Fibroblast of the conjunctiva (primary cell): ENCODE measurements at places on chromosomes 2 and 18.

- no peak for DNase-seq
Measured at GRCh38 chr2:96841701-96842495, 1.9 kb downstream of the ANKRD23 start.

DNA sequence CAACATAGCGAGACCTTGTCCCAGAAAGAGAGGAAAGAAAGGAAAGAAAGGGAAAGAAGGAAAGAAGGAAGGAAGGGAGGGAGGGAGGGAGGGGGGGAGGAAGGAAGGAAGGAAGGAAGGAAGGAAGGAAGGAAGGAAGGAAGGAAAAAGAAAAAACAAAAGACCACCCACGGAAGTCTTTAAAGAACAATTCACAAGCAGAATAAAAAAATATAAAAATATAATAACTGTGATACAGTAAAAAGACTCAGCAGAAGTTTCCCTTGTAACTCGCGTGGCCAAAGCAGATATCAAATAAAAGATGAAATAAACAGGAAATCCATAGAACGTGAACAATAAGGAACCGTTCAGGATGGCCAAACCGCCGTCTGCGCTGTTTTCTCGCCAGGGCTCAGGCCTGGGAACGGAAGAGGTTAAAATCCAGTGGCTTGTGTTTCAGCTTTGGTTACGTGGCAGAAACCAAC lies 1.2 kb upstream of the SLC1A4 start:
- no peak for DNase-seq

GRCh38 chr2:150663143-150663542 lies 175.7 kb upstream of the RND3 start:
- peak; percentile 71 for DNase-seq

GRCh38 chr2:54838585-54839035 lies 115.1 kb downstream of the EML6 start:
- peak; percentile 53 for DNase-seq

DNA sequence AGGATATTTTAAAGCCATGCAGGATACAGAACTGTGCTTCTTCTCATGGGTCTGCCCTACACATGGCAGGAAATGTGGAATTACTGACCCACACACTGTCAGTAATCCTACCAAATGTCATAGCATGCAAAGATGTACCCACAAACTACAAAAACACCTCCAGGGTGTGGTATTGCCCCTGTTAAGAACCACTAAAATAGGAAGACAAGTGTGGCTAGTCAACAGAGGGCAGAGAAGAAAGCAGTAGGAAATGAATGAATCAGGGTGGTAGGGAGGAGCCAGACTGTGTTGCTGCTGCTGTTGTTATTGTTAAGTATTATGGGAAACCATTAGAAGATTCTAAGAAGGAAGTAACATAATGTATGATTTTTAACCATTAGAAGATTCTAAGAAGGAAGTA lies 556.7 kb upstream of the ACVR2A start:
- no peak for DNase-seq

GRCh38 chr18:77572537-77572936 lies 322.9 kb downstream of the GALR1 start:
- DNase-seq = no peak

- no peak for DNase-seq
Measured at GRCh38 chr2:57880967-57881366, 165.6 kb upstream of the VRK2 start.

GRCh38 chr18:12304351-12305210 lies 3.5 kb upstream of the TUBB6 start:
- DNase-seq = no peak

DNA sequence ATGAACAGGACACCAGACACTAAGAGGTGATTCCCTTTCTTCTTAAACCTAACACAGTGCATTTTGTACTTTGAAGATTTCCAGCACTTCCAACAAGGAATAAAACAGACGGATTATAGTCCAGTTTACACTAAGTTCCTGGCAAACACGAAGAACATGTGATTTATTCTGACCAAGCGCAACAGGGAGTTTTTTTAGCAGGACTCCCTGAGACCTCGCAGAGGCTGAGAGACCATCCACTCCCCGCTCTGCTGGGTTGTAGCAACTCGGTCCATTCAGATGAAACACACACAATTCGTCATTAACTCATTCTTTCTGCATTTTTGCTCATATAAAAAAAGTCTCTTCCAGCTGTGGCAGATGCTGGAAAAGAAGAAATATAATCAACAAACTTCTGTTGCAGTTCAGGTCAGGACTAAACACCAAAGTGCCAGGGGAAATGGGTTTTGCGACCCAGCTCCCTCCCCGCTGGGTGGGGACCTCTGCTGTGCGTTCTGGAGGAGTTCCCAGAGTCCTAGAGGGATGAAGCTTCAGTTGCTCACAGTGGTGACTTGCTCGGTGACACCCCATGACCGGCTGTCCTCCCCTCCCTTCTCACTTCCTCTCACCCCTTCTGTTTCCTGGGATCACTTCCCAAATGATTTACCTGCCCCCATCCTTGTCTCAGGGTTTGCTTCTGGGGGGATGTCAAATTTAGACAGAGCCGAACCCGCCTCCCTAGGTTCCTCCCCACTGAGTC lies 52.5 kb downstream of the KCNF1 start:
- no peak for DNase-seq

GRCh38 chr18:46046126-46046525 lies 25.9 kb downstream of the PSTPIP2 start:
- DNase-seq = no peak

DNA sequence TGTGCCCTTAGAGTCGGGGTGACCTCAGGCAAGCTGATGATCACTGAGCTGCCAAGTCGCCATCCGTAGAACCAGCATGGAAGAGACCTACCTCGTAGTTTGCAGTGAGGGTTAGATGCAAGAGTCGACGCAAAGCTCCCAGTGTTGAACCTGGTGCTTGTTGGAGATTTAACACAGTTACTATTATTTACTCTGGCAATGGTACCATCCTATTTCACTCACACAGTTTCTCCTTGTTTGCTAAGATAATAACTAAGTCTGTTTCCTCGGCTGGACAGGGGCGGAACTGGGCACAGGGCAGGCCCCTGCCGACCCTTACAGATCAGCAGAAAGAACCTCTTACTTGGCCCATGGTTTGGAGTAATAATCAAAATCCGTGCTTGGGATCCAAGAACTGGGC lies 85.5 kb downstream of the ACAA2 start:
- DNase-seq = no peak

- DNase-seq = no peak
Measured at GRCh38 chr2:2007551-2008501, 263.5 kb upstream of the PXDN start.

GRCh38 chr2:20062615-20063545 lies 11.5 kb upstream of the LAPTM4A start:
- peak; percentile 85 for DNase-seq
